ENCODE measurements at places on chromosomes 7 and 10.

DNA sequence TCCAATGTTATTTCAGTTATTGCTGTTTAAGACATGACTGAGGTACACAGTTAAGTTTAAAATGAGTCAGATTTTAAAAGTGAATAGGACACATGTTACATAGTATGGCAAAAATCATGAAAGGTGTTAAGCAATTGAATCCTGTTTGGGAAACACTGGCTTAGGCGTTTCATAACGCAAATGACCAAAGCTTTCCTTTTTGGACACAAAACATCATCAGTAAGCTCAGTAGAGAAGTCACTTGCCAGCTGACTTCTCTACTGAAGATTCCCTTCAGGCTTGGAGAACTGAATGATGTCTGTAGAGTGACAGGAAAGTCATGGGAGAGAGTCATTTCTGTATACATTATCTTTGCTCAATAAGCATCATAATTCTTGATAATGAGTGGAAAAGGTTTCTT, 64.4 kb upstream of the RSBN1L start:
- no peak for DNase-seq

GRCh38 chr7:23268746-23269145, 22.2 kb downstream of the GPNMB start:
- DNase-seq = no peak

GRCh38 chr7:130490888-130491804, 739 bp upstream of the MEST start:
- DNase-seq = no peak

DNA sequence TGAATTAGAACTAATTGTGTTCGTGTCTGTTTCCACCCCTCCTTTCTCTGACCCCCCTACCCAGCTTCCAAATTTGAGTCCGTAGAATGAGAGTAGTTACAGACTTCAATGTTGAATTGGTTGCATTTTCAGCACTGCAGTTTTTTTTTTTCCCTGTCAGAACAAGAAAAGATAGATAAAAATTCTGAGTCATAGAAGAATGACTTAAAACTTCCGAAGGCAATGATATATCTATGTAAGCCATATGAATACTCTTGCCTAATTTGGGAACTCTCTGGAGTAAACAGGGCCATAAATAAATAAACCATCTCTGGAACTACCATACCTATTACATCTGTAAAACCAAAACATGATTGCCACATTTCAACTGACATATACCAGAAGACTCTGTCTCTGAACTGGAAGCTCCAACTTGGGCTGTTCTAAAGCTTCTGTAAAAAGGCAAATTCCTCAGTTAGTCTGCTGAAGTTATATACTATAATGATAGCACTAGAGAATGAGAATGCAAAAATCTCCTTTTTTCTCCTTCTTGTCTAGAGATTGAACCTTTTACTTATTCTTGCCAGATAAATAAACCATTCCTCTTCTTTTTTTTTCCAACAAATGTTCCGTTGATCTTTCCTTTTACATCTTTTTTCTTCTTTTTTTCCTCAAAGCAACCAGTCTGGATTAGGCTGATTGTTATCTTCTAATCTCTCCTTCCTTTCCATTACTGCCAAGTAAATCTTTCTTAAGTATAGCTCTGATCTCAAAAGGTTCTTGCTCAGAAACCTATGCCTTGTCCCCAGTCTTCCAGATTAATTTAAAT, 23.5 kb downstream of the VCL start:
- DNase-seq = no peak

- DNase-seq = no peak
Measured at GRCh38 chr7:149245744-149246143, 6.3 kb downstream of the ZNF212 start.

DNA sequence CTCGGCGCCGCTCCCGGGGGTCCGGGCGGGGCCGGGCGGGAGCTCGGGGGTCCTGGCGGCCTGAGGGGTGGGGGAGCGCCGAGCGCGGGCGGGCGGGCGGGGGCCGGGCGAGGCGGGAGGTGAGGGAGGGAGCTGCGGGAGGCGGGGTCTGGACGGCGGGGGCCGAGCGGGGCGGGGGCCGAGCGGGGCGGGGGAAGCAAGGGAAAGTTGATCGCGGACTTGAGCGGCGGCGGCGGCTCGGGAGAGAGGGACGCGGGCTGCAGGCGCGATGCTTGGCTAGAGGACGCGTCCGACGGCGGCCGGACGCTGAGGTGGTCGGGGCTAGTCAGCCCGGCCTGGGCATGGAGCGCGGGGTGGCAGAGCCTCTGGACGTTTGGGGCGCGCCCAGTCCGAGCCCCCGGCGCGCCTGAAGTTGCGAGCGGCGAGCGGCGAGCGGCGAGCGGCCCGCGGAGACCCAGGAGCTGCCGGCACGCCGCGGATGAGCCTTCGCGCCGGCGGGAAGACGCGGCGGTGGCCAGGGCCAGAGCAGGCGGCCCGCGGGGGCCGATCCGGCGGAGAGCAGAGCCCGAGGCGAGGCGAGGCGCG, at the start of gene CDH23:
Gene CDH23, plus strand, starts transcription at position 210 of the 585 bp plus-strand sequence. CDS start 42,912 bp downstream, outside the sequence.
- DNase-seq = no peak

DNA sequence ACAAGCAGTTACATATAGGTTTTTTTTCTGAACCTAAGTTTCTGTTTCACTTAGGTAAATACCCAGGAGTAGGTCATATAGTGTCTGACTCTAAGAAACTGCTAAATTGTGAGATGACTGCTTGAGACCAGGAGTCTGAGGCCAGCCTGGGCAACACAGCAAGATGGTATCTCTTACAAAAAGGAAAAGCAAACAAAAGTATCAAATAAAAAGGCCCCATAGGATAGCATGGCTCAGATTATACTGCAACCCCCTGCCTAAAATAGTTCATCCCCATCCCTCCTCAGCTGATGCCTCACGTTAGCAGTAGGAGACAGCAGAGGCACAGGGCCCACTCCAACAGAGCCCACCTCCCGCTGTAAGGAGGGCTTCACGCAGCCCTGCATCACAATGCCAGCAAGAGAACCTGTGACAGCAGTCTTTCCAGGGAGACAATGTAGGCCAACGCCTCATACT, 90.3 kb downstream of the SRPK2 start:
- DNase-seq = no peak

- DNase-seq = no peak
Measured at GRCh38 chr7:111647881-111648280, 85.6 kb upstream of the IMMP2L start.

DNA sequence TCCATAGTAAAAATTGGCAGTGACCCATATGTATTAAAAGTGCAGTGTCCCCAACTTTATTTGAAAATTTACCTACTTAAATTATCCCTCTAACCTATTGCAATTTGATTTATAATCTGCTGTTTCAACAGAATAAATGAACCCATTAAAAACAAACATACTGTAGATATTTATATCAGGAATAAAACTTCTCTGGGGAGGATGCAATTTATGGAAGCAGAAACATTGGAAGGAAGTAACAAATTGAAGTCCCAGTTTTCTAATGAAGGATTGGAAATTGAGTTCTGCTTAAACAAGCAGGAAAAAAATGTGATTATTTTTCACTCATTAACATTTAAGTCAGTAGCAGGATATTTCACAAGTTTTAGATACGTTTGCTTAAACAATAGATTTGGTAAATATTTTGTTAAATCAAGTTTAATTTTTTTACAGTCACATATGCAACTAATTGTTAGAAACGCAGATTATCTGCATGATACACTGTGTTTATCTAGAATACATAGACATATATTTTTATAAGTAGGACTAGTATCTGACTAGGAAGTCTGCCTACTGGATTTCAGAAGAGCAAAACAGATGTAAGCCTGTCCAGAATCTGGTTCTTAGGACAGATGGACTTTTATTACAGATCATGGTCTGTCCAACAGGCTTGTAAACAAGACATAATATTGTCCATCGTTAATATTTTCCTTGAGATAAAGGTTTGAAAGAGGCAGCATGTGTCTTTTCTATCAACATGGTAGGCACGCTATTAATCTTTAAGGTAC, 5.3 kb downstream of the AGMO start:
- DNase-seq = no peak

DNA sequence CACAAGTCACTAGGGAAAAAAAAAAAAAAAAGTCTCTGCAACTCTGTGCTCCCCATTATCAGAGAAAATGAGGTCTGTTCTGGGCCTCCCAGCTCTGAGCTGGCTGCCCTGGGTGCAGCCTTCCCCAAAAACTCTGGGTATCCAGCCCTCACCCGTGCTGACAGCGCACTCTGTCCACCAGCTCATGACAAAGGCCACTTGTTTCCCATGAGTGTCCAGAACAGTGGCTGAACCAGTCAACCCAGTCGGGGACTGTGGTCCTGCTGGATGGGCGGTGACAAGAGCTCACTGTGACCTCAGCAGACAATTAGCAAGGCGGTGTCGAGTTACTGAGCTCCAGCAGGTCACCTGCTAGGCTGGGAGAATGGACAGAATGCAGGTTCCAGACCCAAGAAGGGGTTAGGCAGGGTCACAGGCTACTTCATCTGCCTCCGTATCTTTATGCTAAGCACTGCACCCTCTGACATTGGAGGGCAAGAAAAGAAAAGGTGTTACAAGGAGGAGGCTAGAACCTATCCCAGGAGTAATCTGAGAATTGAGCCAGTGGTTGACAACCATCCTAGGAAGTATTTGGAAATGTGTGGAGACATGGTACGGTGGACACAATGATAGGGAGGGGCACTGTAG, 37.2 kb downstream of the DLG5 start:
- no peak for DNase-seq

GRCh38 chr10:10045765-10046028, 972.0 kb upstream of the CELF2 start:
- no peak for DNase-seq

DNA sequence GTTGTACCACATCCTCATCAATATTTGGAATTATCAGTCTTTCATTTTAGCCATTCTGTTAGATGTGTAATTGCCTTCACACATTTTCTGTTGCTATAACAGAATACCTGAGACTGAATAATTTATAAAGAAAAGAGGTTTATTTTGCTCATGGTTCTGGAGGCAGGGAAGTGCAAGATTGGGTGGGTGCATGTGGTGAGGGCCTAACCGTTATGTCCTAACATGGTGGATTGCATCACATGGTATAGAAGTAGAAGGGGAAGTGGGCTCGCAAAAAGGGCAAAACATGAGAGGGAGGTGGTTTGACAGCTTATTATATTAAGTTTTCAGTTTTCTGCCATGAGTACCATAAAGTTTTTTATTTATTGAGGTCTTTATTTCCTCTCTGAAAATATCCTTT, 452.0 kb downstream of the ARL4A start:
- DNase-seq = no peak

DNA sequence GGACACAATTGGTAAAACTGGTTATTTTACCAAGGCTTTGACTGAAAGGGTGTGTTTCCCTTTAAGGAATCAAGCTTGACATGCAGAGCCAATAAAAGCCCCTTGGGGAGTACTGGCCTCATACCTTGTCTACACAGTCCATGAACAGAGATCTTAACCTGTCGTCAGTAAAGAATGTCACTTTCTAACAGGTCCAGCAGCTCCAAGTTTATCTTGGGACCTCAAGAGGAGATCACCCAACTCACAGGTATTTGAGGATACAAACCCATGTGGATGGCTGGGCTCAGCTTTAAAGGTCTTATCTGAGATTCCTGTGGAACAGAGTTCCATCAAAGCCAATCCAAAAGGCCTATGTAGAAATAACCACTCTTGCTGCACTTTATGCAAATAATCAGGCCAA, 61.3 kb downstream of the COA1 start:
- DNase-seq = no peak

- DNase-seq = no peak
Measured at GRCh38 chr10:110528224-110528996, 30.7 kb downstream of the DUSP5 start.

GRCh38 chr7:102421706-102422240, 11.6 kb upstream of the ORAI2 start:
- DNase-seq = no peak

DNA sequence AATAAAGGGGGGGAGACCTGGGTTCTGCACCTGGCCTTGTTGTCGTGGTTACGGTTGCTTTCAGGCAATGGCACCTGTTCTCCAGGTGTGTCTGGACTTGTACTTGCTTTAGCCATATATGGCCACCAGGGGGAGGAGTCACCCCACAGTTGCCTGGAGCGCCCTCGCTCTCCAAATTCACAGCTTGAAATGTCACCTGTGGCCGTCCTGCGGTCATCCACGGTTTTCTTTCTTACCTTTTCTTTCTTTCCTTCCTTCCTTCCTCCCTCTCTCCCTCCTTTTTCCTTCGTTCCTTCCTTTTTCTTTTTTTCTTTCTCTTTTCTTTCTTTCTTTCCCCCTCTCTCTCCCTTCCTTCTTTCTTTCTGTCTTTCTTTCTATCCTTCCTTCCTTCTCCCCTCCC, 157.2 kb upstream of the ZNF92 start:
- DNase-seq = peak; percentile 9

DNA sequence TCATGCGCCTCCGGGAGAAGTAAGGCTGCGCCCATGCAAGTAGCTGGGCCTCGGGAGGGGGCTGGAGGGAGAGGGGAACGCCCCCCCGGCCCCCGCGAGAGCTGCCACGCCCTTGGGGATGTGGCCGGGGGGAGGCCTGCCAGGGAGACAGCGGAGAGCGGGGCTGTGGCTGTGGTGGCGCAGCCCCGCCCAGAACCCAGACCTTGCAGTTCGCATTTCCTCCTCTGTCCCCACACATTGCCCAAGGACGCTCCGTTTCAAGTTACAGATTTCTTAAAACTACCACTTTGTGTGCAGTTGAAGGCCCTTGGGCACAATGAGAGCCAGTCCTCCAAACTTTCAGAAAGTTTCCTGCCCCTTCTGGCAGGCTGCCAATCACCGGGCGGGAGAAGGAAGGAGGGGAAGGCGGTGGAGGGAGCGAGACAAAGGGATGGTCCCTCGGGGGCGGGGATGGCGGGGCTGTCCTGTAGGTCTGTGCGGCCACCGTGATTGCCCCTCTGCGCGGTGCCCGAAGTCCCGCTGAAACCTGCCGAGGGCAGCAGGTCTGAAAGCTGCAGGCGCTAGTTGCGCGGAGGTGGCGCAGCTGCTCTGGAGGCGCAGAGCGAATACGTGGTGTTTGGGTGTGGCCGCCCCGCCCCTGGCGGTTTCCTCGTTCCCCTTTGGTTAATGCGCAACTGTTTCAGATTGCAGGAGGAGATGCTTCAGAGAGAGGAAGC, 2.1 kb downstream of the VIM start:
- DNase-seq = peak; percentile 74

DNA sequence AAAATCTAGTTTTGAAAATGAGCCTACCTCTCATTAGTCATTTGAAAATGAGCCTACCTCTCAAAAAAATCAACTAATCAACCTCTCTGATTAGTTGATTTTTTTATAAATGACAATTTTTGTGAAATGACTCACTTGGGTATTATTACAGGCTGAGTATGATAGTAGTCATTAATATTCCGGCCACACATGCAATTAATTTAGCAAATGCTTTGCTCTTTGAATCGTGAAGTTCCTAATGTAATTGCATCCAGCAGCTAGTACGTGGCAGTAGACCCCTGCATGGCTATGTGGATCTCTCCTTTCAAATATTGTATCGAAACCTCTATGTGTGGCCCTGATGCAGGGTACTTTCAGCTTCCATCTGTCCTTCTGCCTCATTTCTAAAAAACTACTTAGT, 245.9 kb upstream of the PHYHIPL start:
- no peak for DNase-seq

DNA sequence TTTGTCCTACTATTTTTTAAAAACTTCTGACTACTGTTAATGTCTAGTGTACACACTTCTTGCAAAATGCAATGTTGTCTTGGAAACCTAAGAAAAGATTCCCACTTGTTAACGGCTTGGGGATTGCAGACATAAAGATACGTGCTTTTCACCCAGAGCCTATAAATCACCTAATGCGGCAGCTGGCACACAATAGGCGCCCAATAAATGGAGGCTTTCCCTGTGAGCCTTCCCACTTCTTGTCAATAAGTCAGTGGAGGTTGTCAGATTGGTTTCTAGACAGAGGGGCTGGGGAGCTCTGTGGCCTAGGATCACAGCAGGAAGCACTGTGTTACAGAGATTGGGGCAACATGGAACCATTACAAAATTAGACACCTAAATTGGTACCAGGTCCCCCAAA, 74.7 kb downstream of the VSTM4 start:
- DNase-seq = no peak

All from stimulated activated CD4-positive, alpha-beta T cell treated with anti-CD3 and anti-CD28 coated beads, TNF-alpha, amount 100 ng/mL, for 4 hours (primary cell).